Caki2 (cell line): ENCODE measurements at places on chromosomes 12 and 14. TPM values are rescaled to one million over a fixed set of nuclear protein-coding genes. Genes with fewer than 3 reads are reported as not detected.

Gene RDH16
- total RNA-seq = not detected in 2 replicates

Gene TMEM179
- total RNA-seq = 3.1 and 8.1 TPM in 2 replicates

Gene PPP2R5C
- total RNA-seq = 63.8 and 73.8 TPM in 2 replicates

Gene SIX6
- not detected in 2 replicates for total RNA-seq

Gene FOXG1
- total RNA-seq = not detected in 2 replicates

Gene MLF2
- 274 and 316 TPM in 2 replicates for total RNA-seq

Gene KRT72
- not detected in 2 replicates for total RNA-seq

Gene MYG1
- total RNA-seq = 88.8 and 89.8 TPM in 2 replicates

Gene P2RX7
- 0.93 and 1.2 TPM in 2 replicates for total RNA-seq

Gene SERPINA1
- 0.24 and 1.1 TPM in 2 replicates for total RNA-seq

Gene SELPLG
- total RNA-seq = not detected in 2 replicates

Gene POTEG
- total RNA-seq = not detected in 2 replicates
